ENCODE measurements at places on chromosomes 11 and 22. TPM values are rescaled to one million over a fixed set of nuclear protein-coding genes. Genes with fewer than 3 reads are reported as not detected.

DNA sequence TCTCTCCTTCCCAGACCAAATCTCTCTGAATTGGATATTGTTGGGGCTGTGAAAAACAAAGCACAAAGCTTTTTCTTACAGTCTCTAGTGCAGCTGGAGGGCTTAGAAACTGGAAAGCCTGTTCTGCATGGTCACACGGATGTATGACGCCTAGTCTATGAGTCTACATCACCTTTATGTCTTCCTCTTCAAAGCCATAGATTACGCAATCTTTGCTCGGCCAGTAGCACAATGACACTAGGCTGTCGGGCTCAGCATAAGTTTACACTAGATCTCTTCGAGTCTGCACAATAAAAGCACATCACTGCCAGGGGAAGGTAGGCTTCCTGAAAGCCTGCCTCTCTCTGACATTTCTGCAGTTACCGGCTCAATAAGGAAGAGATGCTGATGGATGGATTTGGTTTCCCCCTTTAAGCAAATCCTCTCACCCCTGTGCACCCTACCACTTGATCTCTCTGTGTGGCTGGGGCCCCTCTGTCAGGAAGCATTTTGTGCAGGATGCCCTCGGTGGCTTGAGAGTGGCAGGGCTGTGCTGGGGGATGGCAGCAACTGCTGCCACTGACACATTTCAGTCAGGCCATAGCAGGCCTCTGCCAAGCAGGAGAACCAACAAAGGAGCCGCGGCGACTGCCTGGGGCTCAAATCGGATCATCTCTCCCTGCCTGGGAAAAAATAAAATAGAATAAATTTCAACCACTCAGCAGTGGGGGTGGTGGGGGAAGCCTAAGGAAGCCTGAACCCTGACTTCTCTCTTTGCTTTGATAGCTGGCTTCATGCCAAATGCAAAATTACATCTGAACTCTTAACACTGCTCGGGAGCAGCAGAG lies 1272.8 kb downstream of the LRRC4C start:
- peak; percentile 14 for DNase-seq
- no peaks in the 10 kb centered on the region for H3K36me3 ChIP-seq
- H3K4me3 ChIP-seq, result no peak overlapping the region
- no peaks in the 10 kb centered on the region for H3K27me3 ChIP-seq

DNA sequence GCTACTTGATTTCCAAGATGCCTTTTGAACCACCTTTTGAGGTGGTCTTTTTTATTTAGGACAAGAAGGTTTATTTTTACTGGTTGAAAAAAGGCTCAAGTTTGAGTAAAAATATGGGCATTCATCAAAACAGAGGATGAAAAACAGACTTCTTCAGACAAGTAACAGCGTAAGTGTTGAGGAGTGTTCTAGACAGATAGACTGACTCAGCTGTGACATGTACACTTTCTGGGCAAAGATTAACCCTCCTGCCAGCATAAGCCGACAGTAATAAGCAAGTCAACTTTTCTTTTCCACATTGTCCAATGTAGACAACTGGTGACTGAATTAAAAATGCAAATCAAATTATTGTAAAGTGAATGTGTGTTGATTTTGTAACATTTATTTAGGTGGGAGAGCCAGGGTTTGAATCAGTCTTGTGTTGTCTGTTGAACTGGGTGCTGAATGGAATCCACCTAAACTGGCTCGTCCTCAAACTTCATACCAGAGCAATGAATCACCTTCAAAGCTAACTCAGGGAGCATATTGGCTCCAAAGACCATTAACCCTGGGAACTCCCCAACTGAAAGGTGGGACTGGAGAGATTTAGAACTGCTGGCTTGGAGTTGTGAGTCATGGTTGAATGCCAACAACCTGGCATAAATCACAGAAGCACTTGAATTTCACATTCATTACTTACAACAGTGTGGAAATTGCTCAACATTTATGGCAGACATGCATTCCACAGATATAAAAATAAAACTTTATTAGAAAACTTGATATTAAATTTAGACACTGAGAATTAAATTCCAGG lies 377.0 kb downstream of the ETS1 start:
- H3K4me1 ChIP-seq, result no peaks in the 10 kb centered on the region
- H3K27ac ChIP-seq, result no peak overlapping the region
- H3K4me3 ChIP-seq, result no peak overlapping the region
- H3K36me3 ChIP-seq, result no peaks in the 10 kb centered on the region
- peak; percentile 59 for DNase-seq
- no peaks in the 10 kb centered on the region for H3K27me3 ChIP-seq

Gene B4GALNT4
- 50.1 TPM for total RNA-seq

Gene SSTR3
- 0.64 TPM for total RNA-seq

GRCh38 chr22:39574779-39575551 lies 4.4 kb downstream of the CACNA1I start:
- H3K4me3 ChIP-seq, result no peak overlapping the region
- H3K4me1 ChIP-seq, result no peaks in the 10 kb centered on the region
- H3K36me3 ChIP-seq, result no peaks in the 10 kb centered on the region
- no peak overlapping the region for H3K27ac ChIP-seq
- DNase-seq, result peak; percentile 28

Gene SOX6
- 11.1 TPM for total RNA-seq

Gene DNAJB13
- total RNA-seq, result not detected

Gene CASP4
- 98.1 TPM for total RNA-seq

DNA sequence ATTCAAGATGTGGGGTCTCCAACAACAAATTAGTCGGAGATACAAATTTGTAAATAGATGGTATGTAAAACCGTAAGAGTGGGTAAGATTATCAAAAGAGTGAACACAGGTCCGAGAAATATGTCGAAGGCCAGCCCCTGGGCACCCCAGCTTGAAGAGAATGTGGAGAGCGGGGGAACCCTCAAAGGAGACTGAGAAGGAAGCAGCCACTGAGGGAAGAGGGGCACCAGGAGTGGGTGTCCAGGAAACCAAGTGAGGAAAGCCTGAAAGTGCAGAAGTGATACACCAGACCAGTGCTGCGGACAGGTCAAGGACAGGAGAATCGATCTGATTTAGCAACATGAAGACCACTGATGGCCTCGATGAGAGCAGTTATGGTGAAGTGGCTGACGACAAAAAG lies 14.4 kb downstream of the APOL5 start:
- no peak overlapping the region for H3K27ac ChIP-seq
- H3K36me3 ChIP-seq, result no peaks in the 10 kb centered on the region
- H3K27me3 ChIP-seq, result no peaks in the 10 kb centered on the region
- H3K4me1 ChIP-seq, result peaks cover 8% of the 10 kb centered on the region
- no peak overlapping the region for H3K4me3 ChIP-seq

DNA sequence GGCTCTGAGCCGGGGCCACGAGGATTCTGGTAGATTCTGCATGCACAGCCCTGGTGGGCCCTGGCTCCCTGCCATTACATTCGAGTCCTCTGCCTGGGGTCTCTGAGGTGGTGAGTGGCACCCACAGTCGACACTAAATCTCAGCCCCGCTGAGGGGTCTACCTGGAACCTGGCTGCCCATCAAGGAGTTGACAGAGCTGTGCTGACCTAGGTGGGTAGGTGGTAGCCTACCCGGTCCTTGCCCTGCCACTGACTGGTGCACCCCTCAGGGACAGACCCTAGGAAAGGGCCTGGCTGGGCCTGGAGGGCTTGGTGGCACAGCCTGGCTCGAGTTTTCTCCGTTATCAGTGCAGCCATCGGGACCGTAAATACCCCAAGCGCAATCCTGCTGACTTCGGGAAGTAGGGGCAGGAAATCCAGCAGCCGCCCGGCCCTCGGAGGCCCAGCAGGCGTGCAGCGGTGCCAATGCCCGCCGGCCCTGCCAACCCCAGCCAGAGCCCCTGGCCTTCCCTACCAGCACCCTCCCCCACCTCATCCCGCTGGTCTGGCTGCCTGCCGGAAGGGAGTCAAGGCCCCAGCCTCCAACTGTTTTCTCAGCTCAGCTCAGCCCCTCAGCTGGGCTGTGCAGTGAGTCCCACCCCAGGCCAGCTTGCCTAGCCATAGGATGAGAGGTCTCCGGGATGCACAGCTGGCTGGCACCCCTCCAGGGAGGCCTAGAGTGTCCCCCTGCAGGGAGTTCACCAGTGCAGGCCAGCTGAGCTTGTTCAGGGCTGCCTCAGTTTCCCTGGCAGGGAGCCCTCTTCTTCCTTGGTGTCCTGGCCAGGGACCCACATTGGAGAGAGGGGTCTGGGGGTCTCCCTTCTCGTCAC lies 80.4 kb upstream of the KCNQ1OT1 start:
- no peak overlapping the region for H3K4me3 ChIP-seq
- H3K27me3 ChIP-seq, result peaks cover 12% of the 10 kb centered on the region
- no peak overlapping the region for H3K27ac ChIP-seq
- no peaks in the 10 kb centered on the region for H3K36me3 ChIP-seq

DNA sequence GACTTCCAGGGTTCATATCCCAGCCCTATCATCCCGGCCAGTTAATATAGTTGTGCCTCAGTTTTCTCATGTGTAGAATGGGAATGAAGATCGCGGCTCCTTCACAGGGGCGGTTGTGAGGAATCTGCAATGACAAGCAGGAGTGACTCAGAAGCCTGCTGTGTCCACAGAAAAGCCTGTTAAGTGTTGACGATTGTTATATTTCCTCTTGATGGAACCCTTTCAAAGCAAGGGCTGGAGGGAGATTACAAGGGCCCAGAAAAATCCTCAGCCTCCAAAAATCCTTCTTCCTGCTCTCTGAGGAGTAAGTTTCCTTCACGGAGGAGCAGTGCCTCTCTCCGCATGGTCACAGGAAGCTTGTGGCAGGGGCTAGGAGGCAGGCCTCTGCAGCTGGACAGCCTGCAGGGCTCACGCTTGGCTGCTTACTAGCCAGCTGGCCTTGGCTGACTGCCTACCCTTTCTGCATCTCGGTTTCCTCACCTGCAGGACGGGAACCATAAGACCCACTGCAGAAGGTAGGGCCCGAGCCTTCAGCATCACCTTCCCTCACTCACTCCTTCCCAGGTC lies 63.4 kb downstream of the CACNG2 start:
- H3K36me3 ChIP-seq, result no peaks in the 10 kb centered on the region
- H3K4me3 ChIP-seq, result no peak overlapping the region
- no peak for DNase-seq
- H3K4me1 ChIP-seq, result no peaks in the 10 kb centered on the region
- no peaks in the 10 kb centered on the region for H3K27me3 ChIP-seq

- H3K36me3 ChIP-seq, result no peaks in the 10 kb centered on the region
- H3K4me1 ChIP-seq, result no peaks in the 10 kb centered on the region
- H3K27ac ChIP-seq, result no peak overlapping the region
- no peak overlapping the region for H3K4me3 ChIP-seq
Observed at GRCh38 chr11:102762361-102762767, 18.1 kb downstream of the MMP10 start.

Gene OR4A16
- not detected for total RNA-seq

Gene PGA5
- total RNA-seq, result not detected

- H3K36me3 ChIP-seq, result no peaks in the 10 kb centered on the region
- H3K27me3 ChIP-seq, result no peaks in the 10 kb centered on the region
- H3K27ac ChIP-seq, result no peak overlapping the region
- H3K4me3 ChIP-seq, result no peak overlapping the region
- H3K4me1 ChIP-seq, result no peaks in the 10 kb centered on the region
- DNase-seq, result no peak
Observed at GRCh38 chr11:59943997-59944714, 5.9 kb downstream of the OOSP1 start.

Gene PRAME
- 0.45 TPM for total RNA-seq

- no peak for DNase-seq
- H3K27ac ChIP-seq, result no peak overlapping the region
- no peak overlapping the region for H3K4me3 ChIP-seq
- H3K4me1 ChIP-seq, result peaks cover 37% of the 10 kb centered on the region
- H3K27me3 ChIP-seq, result no peaks in the 10 kb centered on the region
Observed at GRCh38 chr11:35750981-35751663, 88.5 kb downstream of the TRIM44 start.

- no peaks in the 10 kb centered on the region for H3K36me3 ChIP-seq
- no peaks in the 10 kb centered on the region for H3K4me1 ChIP-seq
- H3K27ac ChIP-seq, result no peak overlapping the region
- no peak overlapping the region for H3K4me3 ChIP-seq
- DNase-seq, result peak; percentile 44
- H3K27me3 ChIP-seq, result peaks cover 8% of the 10 kb centered on the region
Observed at GRCh38 chr11:45655347-45655756, 10.1 kb downstream of the CHST1 start.

DNA sequence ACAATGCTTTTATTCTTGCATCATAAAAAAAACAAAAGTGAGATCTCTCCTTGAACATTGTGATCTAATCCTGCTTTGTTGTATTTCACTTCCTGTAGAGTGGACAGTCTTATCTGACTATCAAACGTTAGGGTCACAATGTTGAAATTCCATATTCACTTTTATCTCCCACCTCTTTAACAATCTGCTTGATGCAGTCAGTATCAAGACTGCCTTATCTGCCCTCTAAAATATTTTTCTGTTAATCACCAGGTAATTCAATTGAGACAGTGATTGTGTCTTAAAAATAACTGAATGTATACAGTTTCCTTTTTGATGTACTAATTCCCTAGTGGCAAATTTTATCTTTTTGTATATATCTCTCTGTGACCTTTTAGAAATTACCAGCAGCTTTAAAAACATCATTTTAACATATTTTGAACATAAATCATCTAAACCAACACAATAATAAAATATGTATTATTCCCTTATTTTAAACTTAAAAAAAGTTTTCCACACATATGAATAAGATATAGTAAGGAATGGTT lies 143.1 kb upstream of the MPPED2 start:
- H3K4me3 ChIP-seq, result no peak overlapping the region
- H3K4me1 ChIP-seq, result no peaks in the 10 kb centered on the region
- no peak for DNase-seq
- H3K27me3 ChIP-seq, result no peaks in the 10 kb centered on the region
- no peaks in the 10 kb centered on the region for H3K36me3 ChIP-seq
- H3K27ac ChIP-seq, result no peak overlapping the region

- H3K36me3 ChIP-seq, result no peaks in the 10 kb centered on the region
- H3K4me3 ChIP-seq, result no peak within 1 kb of the TSS
- H3K27me3 ChIP-seq, result peaks cover 12% of the 10 kb centered on the region
- no peaks in the 10 kb centered on the region for H3K4me1 ChIP-seq
- H3K27ac ChIP-seq, result no peak within 1 kb of the TSS
Observed at GRCh38 chr22:43891360-43892182, at the start of gene PNPLA5. Gene PNPLA5 (minus strand): TSS chr22:43892013. CDS start chr22:43891880, 133 bp downstream.

Gene TPBGL
- total RNA-seq, result not detected

Gene TMEM86A
- 0.07 TPM for total RNA-seq

DNA sequence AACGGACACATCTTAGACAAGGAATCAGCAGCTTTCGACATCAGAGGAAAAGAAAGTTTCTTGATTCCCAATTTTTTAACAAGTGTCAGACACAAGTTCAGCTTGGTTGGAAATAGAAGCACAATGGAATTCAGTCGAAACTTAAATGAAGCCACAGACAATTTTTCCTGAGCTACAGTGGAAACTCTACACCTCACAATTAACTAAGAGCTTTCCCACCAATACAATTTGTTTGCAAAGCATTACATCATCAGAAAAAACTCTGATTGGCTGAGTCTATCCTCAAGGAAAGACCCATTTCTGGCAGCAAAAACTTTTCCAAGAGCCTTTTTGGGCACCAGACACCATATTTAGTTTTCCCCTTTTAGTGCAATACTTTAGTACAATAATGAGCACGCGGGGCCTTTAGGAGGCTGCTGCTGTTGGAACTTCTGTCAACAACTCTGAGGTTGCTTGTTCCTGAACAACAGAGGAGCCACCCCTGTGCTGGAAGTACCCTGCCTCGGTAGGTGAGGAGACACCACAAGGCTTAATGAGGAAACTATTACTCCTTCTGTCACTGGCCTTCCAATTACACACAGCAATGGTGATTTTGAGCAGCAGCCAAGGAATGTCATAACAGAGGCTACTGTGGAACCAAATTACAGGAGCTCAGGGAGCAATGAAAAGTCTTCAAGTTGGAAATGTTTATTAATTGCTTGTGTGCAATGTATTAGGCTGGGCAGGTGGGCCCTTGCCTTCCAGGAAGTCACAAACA lies 61.9 kb upstream of the BARX2 start:
- no peaks in the 10 kb centered on the region for H3K36me3 ChIP-seq
- H3K27me3 ChIP-seq, result no peaks in the 10 kb centered on the region
- peaks cover 45% of the 10 kb centered on the region for H3K4me1 ChIP-seq
- no peak overlapping the region for H3K4me3 ChIP-seq

Data from HepG2 (cell line).